Stimulated activated CD4-positive, alpha-beta T cell treated with anti-CD3 and anti-CD28 coated beads, Interleukin-1b, Interleukin-23, amount 100 ng/mL, for 1 hour (primary cell): ENCODE measurements at places on chromosomes 4 and X.

DNA sequence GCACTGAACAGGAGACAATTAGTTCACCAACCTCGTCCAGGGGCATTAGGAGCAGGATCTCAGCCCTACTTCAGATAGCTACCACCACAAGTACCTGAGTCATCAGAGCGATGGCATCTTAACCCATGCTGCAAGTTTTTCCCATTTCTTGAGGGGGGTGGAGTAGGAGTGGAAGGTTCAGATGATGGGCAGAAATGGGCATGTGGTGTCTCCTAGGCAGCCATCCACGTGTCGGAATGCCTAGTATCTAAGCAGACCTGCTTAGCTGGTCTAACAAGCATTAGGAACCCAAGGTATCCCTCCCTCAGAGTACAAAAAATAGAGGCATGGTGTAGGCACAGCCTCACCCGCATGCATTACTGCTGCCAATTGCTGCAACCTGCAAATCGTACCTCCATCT, 159.1 kb upstream of the DGKK start:
- no peak for DNase-seq

DNA sequence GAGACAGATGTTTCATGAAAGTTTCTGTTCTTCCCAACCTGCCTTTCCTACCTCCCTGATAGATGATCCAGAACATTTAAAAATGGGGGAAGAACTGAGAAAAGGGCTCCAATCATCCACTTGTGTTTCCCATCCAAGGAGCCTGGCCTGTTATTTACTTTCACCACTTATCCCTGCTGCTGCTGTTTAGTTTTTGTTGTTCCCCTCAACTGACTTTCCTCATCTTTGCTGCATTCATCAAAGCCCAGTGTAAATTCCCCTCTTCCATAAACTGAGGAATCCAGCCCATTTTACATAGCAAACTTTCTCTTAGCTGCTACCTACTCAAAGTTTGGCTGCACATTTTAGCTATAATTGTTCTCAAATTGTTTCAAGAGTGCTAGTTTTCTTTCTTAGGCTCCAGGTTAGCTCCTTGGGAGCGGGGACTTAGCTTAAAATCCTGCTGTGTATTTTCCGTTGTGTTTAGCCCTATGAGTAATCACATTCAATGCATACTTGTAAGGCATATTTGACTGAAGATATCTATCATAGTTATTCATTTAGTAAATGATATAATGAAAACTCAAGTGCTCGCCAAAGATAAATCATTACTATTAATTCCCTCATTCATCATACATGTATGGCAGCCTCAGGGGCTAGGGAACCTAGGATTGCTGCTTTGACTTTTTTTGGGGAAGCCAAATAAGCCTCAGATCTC, 1.4 kb upstream of the PTPN13 start:
- no peak for DNase-seq

DNA sequence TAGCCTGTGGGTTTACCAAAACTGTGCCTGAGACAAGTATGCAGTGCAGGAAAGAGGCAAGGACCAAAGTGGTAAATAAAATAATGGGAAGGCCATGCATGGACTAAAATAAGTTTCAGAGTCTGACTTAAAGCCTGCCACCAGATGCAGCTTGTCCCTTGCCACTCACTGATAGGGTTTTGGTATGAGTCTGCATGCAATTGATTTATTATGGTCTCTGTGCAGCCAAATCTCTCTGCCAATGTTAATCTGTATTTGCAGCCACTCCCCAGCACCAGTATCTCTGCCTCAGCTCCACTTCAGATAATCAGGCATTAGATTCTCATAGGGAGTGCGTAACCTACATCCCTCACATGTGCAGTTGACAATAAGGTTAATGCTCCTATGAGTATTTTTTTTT, 5.5 kb upstream of the FGF2 start:
- no peak for DNase-seq

DNA sequence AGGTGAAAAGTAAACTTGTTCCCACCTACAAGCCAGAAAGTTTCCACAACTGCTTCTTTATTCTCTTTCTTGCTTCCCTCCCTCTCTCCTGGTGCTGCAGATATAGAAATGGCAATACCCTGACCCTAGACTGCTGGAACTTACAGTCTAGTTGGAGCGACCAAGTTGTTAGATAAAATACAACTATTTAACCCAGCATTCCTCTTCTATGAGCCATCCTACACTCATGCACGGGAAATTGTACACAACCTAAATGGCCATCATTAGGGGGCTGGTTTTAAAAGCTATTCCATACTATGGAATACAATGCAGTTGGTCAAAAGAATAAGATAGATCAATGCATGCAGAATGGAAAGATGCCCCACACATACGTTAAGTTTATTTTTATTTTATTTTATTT, 41.1 kb downstream of the PJA1 start:
- no peak for DNase-seq

- no peak for DNase-seq
Observed at GRCh38 chrX:153909024-153909979, 4.8 kb downstream of the AVPR2 start.

DNA sequence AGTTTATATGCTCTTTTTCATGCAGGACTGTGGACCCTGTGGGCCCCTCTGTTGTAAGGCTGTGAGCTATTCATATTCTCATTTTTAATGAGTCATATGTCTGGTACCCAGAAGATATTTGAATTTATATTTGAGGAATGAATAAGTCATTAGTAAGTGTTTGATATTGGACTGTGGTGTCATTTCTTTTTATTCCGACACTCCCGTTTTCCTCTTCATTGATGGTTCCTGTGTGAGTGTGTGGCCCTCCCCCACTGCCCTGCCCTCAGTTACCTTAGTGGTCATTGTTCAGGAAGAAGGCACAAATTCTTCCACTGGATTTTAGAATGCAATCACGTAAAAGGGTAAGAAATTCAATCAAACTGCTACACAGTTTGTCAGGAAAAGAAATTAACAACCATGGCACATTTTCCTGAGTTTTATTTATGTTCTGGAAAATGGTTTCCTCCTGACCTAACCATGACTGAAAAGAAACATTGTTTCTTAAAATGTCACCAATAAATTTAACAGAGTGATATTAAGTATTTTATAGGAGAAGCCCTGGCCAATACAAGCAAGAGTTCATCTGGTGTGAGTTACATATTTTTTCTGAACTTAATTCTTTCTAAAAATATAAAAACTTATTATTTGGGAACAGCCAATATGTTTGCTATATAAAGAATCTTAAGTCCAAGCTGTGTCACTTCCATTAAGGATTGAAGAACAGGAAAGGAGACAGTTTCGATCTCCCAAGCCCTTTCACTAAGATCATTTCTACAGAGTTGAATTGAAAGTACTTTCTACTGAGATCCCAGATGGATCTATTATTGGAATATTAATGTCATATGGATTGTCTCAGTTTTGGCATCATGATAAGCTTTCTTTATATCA, 370.5 kb upstream of the ANXA10 start:
- DNase-seq, result no peak

DNA sequence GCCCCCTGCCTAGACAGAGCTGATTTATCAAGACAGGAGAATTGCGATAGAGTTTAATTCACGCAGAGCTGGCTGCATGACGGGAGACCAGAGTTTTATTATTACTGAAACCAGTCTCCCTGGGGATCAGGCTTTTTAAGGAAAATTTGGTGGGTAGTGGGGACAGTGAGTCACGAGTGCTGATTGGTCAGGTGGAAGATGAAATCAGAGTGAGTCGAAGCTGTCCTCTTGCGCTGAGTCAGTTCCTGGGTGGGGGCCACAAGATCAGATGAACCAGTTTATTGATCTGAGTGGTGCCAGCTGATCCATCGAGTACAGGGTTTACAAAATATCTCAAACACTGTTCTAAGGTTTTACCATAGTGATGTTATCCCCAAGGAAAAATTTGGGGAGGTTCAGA, 36.6 kb downstream of the MYOZ2 start:
- DNase-seq, result no peak

GRCh38 chrX:153769865-153770600, 6.0 kb downstream of the PLXNB3 start:
- DNase-seq, result no peak

DNA sequence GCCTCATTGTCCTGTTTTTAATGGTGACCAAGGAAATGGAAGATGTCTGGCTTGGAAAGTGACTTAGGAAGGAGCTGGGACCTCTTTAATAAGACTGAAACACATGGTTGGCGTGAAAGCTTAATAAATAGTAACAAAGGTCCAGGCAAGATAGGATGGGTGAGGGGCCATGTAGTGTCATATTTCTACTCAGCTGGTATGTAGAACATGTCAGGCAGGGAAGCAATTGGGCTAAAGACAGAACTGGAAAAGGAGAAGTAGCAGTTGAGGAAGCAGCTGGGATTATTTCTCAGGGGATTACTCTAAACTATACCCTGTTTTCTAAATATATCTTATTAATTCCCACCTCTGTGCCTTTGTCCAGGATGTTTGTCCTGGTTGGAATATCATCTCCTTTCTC, 18.6 kb downstream of the ITGB1BP2 start:
- DNase-seq, result no peak

- no peak for DNase-seq
Observed at GRCh38 chr4:54723820-54724219, 66.1 kb downstream of the KIT start.

GRCh38 chrX:110003167-110004156, 548 bp downstream of the TMEM164 start:
- DNase-seq, result no peak

DNA sequence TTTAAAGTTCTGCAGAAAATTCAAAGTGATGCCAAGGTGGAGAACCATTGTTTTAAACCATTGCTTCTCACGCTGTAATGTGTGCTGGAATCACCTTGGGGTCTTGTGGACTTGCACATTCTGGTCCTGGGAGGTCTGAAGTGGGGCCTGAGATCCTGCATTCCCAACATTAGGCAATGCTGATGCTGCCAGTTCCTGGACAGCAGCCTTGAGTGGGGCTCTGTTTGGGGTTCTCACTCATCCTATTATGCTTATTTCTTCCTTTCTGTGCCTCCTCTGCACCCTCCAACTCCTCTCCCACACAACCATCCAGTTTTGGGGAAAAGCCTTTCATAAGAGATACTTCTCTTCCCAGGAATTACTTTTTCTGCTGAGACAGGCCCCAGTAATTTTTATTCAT, 44.2 kb upstream of the RASSF6 start:
- no peak for DNase-seq

- DNase-seq, result no peak
Observed at GRCh38 chrX:153709726-153710674, 14.2 kb downstream of the BCAP31 start.

- no peak for DNase-seq
Observed at GRCh38 chr4:36277533-36277932, 3.9 kb upstream of the DTHD1 start.

DNA sequence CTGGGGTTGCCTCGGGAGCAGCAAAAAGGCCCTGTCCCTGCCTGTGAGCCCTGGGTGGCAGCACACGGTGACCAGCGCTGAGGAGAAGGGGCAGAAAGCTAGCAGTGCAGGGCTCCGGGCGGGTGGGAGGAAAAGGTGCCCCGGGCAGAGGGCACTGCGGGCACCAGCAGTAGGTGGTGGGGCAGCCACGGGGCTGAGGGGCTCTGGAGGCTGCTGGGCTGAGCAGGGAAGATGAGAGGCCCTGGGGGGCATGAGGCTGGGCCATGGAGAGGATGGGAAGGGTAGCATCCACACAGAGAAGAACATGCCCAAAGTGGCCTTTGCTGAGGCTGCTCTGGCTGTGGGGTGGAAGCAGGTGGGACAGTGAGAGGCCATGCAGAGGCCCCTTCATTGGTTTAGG, 67.5 kb upstream of the NKX1-1 start:
- DNase-seq, result no peak

- DNase-seq, result no peak
Observed at GRCh38 chr4:165927815-165928214, 54.8 kb downstream of the TLL1 start.

DNA sequence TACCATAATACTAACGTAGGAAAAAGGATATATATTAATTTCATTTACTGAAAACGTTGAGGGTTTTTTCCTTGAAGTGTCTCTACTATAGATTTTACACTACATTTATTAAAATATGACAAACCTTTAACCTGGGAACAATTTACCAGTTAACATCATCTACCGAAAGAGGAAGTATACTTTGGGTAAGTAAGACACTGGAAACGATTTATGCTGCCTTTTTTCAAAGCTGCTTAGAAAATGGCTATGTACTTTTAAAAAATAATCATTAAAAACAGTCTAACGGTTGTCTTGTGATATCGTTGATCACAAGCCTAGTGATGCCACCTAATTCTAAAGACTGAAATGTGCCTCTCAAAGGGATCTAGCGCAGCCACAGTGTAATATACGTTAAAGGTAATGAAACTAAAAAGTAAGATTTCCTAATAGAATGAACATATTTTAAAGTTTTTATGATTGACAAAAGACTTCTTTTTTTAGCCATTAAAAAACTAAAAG, 50.4 kb downstream of the STX18 start:
- DNase-seq, result no peak

DNA sequence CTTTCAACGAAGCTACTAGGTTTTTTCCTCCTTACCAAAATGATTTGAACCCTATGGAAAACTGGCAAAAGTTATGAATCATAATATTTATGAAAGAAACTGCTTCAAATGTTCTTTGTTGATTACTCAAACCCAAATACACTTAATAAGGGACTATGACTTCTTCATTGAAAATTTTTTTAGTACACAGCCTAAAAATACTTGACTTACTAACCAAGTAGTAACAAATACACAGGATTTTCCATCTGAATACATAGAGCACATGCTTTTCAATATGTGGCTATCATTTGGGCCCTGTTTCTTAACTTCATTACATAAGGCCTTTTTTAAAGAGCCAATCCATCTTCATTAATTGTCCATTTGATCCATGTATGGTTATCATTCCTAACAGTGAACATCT, 171.5 kb downstream of the FBXW7 start:
- DNase-seq, result no peak

DNA sequence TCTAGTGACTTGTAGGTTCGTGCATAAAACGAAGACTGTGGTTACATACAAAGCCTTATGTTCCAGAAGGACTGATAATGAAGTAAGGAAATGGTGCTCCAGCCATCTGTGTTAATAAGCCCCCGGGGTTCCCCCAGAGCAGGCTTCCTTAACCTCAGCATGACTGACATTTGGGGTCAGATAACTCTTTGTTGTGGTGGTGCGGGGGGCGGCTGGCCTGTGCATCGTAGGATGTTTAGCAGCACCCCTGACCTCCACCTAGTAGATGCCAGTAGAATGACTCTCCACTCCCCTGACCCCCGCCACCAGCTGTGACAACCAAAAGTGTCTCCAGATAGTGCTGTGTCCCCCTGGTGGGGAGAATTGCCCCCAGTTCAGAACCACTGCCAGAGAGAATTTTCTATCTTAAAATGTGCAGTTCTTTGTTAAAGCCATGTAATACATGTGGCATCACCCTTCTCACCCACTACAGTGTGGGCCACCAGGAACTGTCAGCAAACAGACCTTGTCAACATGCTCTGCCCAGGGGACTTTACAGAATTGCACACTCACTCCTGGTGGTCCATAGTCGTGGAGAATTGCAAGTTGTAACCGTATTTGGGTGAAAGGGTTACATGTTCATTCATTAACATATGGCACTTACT, 7.5 kb downstream of the SH3KBP1 start:
- DNase-seq, result no peak

GRCh38 chr4:17624821-17625220, 10.4 kb downstream of the MED28 start:
- no peak for DNase-seq
